A549 treated with RU486 at 1 μM for 4 hours (cell line): ENCODE measurements at places on chromosomes 1 and 21. TPM values are rescaled to one million over a fixed set of nuclear protein-coding genes. Genes with fewer than 3 reads are reported as not detected.

Gene RAP1GAP
- 8.6 to 13.1 TPM (median 12.0 TPM) in 5 replicates for total RNA-seq

Gene SLFNL1
- total RNA-seq = 0.02 TPM in 1 of 5 replicates, not detected in the others

Gene FAM229A
- 2.8 to 3.9 TPM (median 3.4 TPM) in 5 replicates for total RNA-seq

Gene LCE1E
- total RNA-seq = 0.14 TPM in 1 of 5 replicates, not detected in the others

Gene GJA4
- not detected in 5 replicates for total RNA-seq

Gene LCE3D
- 0.96 to 1.3 TPM (median 0.97 TPM) in 3 of 5 replicates, not detected in the others for total RNA-seq

Gene ITLN2
- total RNA-seq = 0.22 to 0.33 TPM in 2 of 5 replicates, not detected in the others

Gene PYHIN1
- not detected in 5 replicates for total RNA-seq

Gene TMEM81
- total RNA-seq = 1.9 to 4.2 TPM (median 2.2 TPM) in 5 replicates

Gene ORC1
- total RNA-seq = 17.8 to 22.3 TPM (median 19.8 TPM) in 5 replicates

Gene TMCC2
- total RNA-seq = 2.0 to 3.3 TPM (median 2.7 TPM) in 5 replicates

Gene OR14C36
- total RNA-seq = not detected in 5 replicates

Gene PGBD5
- total RNA-seq = 0.49 to 1.0 TPM (median 0.80 TPM) in 5 replicates

Gene HOOK1
- 0.17 to 0.94 TPM (median 0.21 TPM) in 5 replicates for total RNA-seq

Gene RGS8
- not detected in 5 replicates for total RNA-seq

Gene NCF2
- total RNA-seq = 2.3 to 3.4 TPM (median 2.8 TPM) in 5 replicates

Gene APCS
- not detected in 5 replicates for total RNA-seq

Gene AMY1A
- not detected in 5 replicates for total RNA-seq

Gene SELENBP1
- total RNA-seq = 5.4 to 7.8 TPM (median 6.2 TPM) in 5 replicates

Gene FOXJ3
- total RNA-seq = 12.0 to 20.3 TPM (median 19.6 TPM) in 5 replicates

Gene SELE
- total RNA-seq = not detected in 5 replicates

Gene WDR64
- total RNA-seq = not detected in 5 replicates

Gene SPRR2D
- total RNA-seq = not detected in 5 replicates

Gene C1orf185
- total RNA-seq = not detected in 5 replicates

Gene LCE1D
- not detected in 5 replicates for total RNA-seq

Gene TRIM46
- 1.1 to 2.2 TPM (median 1.4 TPM) in 5 replicates for total RNA-seq
